ENCODE measurements at places on chromosomes 16 and 17.

DNA sequence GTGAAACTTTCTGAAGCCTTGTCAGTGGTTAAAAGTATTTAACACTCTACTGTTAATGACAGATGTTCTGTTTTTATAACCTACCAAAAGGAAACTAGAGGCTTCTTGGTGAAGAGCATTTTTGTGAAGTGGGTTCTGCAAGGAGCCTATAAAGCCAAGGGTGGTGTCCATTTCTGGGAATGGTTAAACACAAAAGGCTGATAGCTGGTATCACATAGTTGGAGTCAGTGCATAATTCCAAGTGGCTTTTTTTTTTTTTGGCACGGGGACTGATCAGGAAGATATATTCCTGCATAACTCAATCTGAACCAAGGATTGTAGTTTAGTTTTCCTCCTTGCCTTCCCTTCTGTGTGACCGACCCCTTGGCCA is 27.6 kb upstream of the KPNB1 start:
- DNase-seq, result no peak

- DNase-seq, result no peak
These were observed 46.5 kb downstream of the AIPL1 start for GRCh38 chr17:6388416-6388815.

- no peak for DNase-seq
These were observed 4.7 kb downstream of the DNAH17 start for GRCh38 chr17:78572239-78573205.

DNA sequence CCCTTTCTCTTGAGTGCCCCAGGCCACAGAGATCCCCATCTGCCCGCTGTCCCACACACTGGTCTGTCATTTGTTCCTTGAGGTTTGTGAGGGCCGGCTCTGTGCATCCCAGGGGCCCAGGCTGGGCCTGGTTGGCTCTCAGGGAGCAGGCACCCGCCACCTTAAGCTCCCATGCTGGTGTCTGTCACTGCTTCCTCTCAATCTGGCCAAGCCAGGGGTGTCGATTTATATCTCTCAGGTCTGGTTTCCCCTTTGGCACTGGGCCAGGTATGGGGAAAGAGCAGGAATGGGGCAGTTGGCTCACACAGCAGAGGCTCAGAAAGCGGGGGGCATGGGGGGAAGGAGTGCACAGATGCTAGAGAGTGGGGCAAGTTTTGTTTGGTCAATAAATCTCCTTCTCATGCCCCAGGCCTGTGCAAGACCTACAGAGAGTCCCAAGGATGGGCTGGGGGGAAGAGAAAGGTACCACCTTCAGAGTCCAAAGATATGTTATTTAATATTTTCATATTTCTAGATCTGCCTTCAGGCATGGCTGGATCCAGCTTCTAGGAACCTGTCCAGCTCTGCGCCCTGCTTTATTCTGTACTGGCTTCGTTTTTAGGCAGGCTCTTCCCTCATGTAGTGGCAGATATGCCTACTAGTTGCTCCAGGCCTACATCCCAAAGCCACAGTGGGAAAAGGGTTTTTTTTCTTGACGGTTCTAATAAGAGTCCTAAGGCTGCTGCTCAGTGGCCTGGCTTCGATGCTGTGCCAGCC is 34.3 kb downstream of the IL4R start:
- no peak for DNase-seq

DNA sequence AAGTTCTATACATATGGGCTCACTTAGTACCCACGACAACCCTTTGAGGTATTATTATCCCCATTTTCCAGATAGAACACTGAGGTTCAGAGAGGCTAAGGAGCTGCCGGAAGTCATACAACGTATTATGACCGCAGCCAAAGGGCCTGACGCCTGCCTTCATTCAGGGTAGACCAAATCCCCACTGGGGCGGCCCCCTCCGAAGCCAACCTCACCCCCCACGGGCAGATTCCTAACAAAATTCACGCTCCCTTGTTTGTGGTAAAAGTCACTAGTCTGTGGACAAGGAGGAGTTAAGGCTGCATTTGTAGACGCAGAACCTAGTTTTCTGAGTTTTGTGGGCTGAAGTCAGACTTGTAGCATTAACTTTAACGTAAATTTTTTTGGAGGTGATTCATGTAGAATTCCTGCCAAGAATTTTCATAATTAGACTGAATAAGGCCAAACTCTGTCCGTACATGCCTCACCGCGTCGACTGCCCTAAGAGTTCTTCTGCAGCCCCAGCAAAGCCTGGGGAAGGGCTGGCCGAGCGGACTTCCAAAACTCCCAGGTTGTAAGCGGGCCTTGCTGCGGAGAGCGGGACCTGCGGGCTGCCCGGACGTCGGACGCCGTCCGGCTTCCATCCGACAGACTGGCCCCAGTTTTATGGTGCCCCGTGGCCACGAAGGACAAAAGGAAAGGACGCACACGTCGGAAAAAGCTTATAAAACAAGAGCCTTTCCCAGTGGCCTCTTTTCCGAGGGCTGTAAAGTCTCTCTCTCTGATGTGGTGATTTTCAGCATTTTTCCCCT is 75.7 kb downstream of the NXN start:
- DNase-seq, result no peak

DNA sequence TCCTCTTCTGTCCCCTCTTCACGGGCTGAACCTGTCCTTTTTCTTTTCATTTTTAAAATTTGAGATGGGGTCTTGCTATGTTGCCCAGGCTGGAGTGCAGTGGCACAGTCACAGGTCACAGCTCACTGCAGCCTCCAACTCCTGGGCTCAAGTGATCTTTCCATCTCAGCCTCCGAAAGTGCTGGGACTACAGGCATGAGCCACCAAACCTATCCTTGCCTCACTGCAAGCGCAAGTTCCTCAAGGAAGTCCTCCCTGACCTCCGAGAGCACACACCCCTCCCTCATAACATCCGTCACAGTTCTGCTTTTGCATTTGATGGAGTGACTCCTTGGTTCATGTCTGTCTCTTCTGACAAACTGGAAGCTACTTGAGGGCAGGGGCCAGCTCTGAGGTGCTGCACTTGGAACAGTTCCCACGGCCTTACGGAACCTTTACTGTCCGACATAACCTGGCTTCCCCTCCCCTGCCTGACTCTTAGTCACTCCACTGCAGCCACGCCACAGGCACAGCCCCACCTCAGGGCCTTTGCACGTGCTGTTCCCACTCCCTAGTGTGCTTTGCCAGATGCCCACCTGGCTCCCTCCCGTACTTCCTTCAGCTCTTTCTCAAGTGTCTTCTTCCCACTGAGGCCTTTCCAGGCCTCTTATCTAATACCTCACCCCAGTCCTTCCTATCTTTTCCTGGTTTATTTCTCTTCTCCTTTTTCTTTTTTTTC is 4.4 kb downstream of the TBX6 start:
- no peak for DNase-seq

DNA sequence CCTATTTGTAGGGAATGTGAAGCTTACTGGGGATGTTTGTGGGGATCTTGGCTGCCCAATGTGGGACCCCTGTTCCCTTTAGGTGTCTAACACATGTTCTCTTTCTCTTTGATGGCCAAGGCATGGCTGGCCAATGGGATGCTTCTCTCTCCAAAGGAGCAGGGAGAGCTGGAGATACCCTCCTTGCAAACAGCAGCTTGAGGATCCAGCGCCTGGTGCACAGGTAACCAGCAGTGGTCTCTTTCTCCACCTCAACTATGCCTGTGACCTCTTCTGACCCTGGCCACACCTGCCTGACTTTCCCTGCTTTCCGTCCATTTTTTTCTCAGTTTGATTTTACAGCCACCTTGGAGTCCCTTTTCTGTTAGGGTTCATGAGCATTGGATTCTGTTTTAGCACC is 16.8 kb upstream of the NKD1 start:
- no peak for DNase-seq

GRCh38 chr17:80780381-80781198 is 211.1 kb upstream of the CHMP6 start:
- peak; percentile 54 for DNase-seq

Measured in stimulated activated naive CD8-positive, alpha-beta T cell treated with anti-CD3 and anti-CD28 coated beads, Interleukin-15, amount 100 ng/mL, for 72 hours (primary cell).